ENCODE measurements at places on chromosomes 6 and 20.

DNA sequence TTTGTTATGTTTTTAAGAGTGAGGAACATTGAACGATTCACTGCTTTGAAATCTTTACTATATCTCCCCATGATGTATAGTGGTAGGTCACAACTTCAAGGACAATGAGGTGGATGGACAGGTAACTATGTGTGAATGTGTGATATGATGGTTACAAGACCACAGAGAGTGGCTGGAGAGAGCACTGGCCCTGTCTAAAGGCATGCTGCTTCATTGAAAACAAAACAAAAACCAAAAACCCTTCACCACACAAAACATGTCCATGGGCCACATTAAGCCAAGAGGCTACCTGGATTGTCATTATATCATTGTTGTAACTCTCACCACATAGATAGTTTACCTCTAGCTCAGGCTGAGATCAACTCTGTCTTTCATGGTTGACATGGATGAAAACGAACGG, 180.6 kb upstream of the TENT5A start:
- no peak for DNase-seq

DNA sequence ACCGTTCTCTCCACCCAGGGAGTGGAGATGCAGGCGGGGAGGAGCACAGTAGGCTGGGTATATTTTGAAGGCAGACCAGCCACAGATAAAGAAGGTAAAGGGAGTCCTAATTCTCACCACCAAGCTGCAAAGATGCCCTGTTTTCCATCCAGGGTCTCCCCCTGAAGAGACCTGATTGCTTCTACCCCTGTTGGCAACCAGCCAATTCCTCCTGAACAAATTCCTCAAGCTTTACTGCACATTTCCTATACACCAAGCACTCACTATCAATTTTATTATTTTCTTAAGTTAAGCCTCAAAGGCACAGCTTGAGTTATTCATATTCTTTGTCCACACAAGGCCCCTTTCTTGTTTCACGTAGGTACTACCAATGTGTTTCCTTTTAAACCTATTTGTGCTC, 214.4 kb downstream of the EYA2 start:
- no peak for DNase-seq

- no peak for DNase-seq
Observed at GRCh38 chr6:70549327-70549726, 17.4 kb upstream of the SDHAF4 start.

- DNase-seq = no peak
Observed at GRCh38 chr6:25004357-25004756, 68.6 kb upstream of the RIPOR2 start.

DNA sequence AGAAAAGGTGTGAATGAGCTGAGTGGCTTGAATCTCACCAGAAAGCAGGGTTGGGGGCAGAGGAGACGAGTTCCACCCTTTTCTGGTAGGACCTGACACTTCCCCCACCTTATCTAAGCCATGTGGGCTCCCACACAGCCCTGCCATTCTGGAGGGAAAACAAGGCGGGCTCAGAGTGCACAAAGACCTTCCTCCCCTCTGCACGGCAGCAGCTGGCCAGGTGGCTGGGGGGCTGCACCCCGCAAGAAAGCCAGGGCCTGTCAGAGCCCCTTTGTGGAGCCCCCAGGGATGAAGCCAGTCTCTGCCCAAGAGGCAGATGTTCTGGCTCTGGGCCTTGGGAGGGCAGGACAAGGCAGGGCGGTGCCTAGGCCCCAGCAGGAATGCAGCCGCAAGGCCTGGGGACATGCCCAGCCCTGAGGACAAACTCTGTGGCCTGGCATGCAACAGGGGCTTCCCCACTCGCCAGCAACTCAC, 48.4 kb upstream of the DSN1 start:
- no peak for DNase-seq

- no peak for DNase-seq
Observed at GRCh38 chr6:99645986-99646385, 39.4 kb downstream of the PRDM13 start.

GRCh38 chr6:162887981-162888689, 160.4 kb downstream of the PACRG start:
- DNase-seq = no peak

DNA sequence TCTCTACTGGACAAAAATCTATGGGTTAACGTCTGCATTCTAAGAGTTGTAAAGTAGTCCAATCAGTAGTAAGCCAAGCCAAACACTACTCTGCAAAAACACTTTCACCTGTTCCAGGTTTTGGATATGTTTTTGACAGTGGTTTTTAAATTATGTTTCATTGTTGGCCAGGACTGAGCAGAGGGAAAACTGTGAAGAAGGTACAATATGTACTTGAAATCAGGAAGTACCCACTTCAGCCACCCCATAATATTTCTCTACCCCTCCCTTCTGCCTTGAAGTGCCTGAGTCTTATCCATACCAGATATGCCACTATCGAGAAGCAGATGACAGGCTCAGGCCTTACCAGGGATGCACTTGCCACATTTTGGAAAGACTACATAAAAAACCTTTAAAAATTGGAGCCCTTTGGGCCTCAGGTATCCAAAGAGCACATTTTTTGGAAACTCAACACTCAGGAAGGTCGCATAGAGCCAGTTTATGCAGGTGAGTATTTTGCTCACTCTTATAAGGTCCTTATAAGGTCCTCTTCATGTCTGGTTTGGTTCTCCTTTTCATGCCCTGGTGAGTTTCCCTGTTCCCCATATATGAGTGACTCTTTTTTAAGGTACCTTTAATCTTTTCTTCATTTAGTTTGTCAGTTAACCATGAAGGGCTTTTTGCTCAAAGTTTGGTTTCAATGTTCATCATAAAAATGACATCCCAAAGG, 859.3 kb upstream of the FLRT3 start:
- DNase-seq = peak; percentile 12

- no peak for DNase-seq
Observed at GRCh38 chr6:27327023-27327738, 15.1 kb upstream of the POM121L2 start.

GRCh38 chr20:48585061-48585870, 242.5 kb downstream of the PREX1 start:
- DNase-seq = no peak

DNA sequence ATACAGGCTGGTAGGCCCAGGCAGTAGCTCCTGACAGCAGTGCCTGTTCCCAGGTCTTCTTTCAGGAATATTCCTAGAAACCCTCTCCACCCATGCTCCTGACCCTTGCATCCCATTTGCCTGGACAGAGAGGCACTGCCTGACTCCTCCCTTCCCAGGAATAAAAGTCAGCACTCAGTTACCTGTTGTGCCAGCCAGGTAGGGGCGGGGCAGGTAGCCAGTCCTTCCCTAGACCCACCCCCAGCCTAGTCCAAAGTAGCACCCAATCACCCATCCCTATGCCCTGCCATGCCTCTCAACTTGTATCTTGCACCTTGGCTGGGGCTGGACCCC, 129.9 kb downstream of the MRPL14 start:
- DNase-seq = no peak

DNA sequence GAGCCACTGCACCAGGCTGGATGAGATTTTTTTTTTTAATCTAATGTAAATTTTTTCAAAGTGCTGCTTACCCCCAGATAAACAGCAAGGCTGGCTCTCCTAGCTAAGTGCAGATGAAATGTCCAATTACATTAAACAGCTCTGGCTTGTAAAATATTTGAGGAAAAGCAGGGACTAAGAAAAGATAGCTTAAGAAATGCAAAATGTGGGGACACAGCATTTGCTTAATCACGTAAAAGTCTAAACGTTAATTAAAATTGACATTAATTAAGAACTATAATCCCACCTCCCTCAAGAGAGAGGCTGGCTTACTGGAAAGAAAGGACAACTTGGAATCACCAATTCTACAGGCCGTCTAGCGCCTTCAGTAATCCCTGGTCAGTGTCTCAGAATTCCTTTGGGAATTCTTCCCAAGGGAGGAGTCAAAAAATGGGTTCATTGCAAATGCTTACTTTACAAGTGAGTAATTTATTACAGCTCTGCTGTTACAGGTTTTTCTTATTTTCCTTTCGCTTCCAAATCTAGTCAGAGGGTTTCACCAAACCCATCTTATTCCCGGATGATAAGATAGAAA, 13.6 kb upstream of the MARCKS start:
- DNase-seq = no peak

- no peak for DNase-seq
Observed at GRCh38 chr6:1820165-1820564, 210.4 kb downstream of the FOXC1 start.

- DNase-seq = no peak
Observed at GRCh38 chr6:103872233-103872632, 987.5 kb downstream of the HACE1 start.

DNA sequence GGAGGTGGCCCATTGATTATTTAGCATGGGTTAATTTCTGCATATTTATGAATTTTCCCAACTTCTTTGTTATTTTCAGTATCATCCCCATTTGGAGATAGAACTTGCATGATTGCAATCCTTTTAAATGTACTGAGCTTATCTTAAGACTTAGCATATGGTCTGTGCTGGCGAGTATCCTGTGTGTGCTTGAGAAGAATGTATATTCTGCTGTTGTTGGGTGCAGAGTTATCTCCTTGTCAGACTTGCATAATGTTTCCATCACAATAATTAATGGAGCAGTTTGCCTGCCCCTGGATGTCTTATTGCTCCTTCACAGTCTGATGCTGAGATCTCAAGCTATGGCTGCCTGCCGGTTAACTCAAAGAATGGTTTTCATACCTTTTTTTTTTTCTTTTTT, 112.6 kb downstream of the CDYL start:
- DNase-seq = no peak

- no peak for DNase-seq
Observed at GRCh38 chr6:36809941-36810803, 29.1 kb downstream of the CPNE5 start.

DNA sequence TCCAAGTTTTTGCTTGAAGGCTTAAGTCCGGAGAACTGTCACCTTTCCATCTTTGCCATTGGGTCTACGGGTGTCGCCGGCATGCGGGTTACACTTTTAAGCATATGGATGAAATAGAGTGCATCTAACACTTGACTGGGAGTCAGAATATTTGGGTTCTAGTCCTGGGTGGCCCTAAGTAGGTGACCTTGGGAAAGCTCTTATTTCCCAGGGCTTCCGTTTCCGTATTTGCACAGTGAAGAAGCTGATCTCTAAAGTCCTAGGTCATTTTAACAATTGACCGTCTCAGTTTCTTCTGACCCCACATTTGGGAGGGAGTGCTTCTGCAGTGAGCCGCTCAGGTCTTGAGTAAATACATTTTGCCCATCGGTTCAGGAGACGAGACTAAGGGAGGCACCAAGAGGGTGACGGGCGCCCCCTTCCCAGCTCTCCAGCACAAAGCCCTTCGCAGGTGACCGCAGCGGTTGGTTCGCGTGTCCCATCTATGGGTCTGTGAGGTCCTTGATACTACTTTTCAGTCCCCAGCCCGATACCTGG, 651 bp upstream of the BLTP3A start:
- peak; percentile 74 for DNase-seq

GRCh38 chr20:51357543-51357942, 185.0 kb downstream of the NFATC2 start:
- no peak for DNase-seq
